ENCODE measurements at places on chromosomes 2 and 18.

DNA sequence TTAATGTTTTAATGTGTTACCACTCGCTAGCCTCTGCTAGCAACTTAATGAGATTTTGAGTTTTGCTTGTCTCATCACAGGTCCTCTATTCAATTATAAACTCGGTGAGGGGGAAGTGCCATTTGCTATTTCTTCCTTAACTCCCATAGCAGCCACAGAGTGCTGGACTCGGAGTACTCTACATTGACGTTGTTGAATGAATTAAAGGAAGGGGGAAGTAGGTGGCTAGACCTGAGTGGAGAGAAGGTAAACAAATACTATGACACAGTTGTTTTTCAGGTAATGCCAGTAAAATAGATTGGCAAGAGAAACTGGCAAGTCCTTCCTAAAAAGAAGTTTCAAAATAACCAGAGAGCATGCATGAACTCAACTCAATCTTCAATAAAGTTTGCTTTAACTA, 339.3 kb downstream of the HRH4 start:
- no peak for DNase-seq

DNA sequence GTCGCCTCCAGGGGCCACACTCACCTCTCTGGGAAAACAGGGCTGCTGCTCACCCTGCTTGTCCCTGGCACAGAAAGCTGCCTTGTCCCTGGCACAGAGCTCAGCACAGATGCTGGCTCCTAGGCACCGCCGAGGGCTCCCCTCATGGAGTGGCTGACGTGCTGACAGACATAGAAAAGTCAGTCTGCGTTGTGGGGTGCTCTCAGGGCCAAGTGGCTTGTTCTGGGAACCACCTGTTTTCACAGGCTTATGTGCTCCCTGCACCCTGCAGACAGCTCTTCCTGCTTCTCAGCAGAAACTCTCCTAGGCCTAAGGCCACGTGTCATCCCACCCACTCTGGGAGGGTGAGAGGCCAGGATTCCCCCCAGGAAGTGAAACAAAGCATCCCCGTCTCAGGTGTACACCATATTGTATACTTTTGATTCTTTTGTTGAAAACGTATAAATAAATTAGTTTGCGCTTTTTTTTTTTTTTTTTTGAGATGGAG, 84.7 kb upstream of the TMEM200C start:
- DNase-seq: no peak

DNA sequence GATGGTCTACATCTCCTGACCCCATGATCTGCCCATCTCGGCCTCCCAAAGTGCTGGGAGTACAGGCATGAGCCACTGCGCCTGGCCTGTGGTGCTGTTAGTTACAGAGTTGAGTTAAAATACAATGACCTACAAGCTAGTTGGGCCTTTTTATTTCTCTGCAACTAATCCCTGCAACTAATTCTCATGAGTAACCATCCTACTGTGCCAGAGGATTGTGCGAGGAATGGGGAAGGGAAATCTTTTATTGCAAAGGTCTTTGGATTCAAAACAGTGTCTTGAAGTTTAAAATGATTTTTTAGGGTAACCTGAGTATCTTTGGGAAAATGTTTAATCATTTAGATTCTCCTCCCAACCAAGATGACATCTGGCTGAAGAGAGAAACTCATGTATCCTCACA, 88.8 kb upstream of the RMDN2 start:
- no peak for DNase-seq

DNA sequence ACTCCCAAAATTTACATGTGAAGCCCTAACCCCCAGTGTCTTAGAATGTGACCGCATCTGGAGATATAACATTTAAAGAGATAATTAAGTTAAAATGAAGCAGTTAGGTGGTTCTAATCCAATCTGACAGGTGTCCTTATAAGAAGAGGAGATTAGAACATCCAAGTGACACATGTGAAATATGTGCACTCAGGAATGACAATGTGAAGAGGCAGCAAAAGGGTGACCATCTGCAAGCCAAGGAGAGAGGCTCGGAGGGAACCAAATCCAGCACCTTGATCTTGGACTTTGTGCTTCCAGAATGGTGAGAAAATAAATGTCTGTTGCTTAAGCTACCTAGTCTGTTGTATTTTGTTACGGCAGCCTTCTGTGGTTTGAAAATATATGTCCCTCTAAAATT, 165.4 kb downstream of the FIGN start:
- no peak for DNase-seq

DNA sequence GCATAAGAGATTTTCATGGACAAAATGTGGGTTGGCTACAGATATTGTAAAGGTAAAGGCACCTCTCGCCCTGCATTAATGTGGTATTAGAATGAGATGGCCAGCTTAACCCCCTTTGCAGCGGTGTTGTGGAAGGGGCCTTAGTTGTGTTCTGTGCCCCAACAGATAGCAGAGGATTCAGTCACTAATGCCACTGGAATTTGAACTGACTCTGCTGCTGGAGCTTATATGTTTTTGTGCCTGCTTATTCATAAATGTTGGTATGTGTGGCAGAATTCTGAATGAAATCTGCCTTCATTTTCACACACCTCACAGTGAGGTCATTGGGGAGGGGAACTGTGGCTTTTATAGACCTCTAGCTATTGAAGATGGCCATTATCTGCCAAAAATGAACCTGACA, 90.7 kb upstream of the ITGA6 start:
- peak; percentile 9 for DNase-seq

DNA sequence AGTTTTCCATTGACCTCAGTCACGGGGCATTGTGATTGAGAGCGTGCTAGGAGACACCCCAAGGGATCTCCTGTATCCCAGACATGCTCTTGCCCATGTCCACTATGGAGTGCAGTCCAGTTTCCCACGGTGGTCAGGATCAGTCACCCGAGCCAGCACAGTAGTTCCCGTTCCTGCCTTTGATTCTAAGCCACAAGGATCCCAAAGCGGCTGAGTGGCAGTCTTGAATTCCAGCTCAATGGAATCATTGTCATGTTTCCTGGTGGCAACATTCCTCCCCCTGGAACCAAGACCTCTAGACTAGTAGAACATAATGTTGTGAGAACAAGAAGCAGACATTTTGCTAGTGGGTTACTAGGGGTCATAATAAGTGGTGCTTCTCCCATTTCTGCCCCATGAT, 154.3 kb downstream of the SEPTIN10 start:
- peak; percentile 87 for DNase-seq

- peak; percentile 62 for DNase-seq
Observed at GRCh38 chr2:223247136-223247535, 195.1 kb downstream of the KCNE4 start.

- no peak for DNase-seq
Observed at GRCh38 chr2:203774760-203775159, 68.3 kb downstream of the CD28 start.

GRCh38 chr2:25029183-25029554, 12.7 kb upstream of the EFR3B start:
- peak; percentile 28 for DNase-seq

GRCh38 chr2:128360711-128361110, 42.0 kb upstream of the HS6ST1 start:
- no peak for DNase-seq

GRCh38 chr2:231161252-231161839, 36.5 kb upstream of the HTR2B start:
- DNase-seq: no peak

DNA sequence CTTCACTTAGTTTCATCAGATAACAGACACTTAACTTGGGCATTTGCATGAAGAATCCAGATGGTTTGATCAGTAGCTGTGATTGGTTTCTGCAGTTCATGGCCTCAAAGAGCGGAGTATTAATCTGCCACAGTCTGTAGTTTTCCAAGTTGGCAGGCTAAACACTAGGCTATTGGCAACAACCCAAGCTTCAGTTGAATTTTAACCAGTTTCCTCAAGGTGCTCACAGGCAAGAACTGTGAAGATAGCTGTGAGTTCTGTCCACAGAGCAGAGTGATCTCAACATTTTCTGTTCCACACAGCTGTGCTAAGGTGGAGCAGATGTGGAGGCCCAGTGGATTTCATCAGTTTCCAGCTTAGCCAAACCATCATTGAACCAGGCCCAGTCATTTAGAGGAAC, 469.5 kb upstream of the LINC00305 start:
- no peak for DNase-seq

DNA sequence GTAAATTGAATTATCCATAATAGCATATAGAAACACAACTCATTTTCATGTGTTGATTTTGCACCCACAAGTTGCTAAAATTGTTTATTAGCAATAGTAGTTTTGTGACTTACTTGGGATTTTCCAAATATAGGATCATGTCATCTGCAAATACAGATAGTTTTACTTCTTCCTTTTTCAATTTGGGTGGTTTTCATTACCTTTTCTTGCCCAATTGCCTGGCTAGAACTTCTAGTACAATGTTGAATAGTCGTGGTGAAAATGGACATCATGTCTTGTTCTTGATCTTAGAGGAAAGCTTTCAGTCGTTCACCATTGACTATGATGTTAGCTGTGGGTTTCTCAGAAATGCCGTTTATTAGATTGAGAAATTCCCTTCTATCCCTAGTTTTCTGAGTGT, 60.2 kb upstream of the TCF7L1 start:
- DNase-seq: no peak

DNA sequence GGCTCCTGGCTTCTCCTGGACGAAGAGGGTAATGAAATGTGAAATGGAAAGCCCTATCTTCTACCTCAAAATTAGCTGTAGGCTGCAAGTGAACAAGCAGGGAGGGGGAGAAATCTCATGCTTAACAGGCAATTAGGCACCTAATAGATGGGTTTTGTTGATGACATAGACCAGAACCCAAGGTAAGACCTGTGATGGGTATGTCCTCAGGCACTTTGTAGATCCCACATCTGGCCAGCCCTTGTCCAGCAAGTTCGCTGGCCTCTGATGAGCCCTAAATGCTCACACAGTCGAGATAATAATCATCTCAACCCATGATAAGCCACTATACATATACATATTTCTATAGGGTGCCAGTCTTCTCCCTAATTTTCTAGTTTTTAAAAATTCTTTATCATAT, 82.6 kb downstream of the MARCO start:
- no peak for DNase-seq

GRCh38 chr2:151275291-151275690, 13.6 kb upstream of the RBM43 start:
- no peak for DNase-seq

DNA sequence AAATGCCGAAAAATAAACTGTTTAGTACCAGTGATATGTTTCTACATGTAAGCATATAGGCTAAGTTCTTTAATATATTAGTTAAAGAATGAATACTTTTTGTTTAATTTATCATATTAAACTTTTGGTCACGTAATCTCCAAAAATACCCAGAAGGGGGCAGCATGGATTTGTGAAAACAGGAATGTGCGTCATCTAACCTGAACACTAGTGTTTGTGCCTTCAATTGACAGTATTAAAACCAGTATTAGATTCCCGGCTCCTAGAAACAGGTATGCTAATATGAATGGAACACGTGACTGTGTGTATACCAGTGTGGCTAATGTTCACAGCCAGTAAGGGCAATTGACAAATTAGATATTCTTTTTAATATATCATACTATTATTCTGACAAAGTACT, 51.8 kb downstream of the WDR7 start:
- DNase-seq: peak; percentile 39

GRCh38 chr2:157501026-157501425, 57.1 kb upstream of the CYTIP start:
- DNase-seq: no peak

DNA sequence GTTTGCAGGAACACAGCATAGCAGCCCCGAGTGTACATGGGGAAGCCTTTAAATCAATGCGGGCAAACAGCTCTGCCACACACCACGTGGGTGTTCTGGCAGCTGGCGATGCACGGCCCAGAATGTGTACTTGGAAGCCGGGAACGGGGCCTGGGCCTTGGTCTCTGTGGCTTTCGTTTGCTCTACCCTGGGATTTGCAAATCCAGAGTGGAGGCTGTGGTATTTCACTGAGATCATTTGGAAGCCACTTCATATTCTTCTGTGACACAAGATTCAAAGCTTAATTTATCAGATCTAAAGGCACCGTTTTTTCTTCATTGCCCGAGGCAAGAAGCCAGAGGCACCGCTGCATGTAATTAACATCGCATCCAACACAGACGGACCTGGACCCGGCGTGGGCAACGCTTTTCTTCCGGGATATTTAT, 246.3 kb upstream of the MYT1L start:
- DNase-seq: no peak

DNA sequence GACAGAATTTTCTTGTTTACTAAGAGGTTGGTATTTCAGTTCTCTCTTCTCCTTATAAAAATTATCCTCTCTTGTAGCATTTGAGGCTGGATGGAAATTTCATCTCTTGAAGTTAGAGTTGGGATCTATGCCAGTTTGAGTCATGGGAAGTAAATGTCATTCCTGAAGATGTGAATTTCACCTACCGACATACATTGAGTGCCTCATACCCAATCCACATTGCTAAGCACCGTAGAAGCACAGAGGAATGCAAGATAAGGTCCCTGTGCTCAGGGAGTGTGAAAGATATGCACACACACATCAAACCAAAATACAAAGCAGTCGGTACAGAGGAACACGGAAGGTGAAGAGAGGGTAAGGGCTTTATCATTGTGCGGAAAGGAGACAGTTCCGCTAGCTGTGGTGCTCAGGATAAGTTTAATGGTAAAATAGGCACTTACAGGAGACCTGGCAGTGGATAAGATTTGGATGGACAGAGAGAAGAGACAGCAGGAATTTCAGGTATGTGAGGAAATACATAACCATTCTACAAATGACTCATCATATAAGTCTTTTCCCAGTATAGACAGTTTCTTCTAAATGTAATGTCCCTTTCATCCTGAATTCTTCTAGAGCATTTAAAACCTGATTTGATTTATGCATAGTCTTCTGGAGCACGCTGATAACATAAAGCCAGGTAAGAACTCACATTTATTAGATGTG, 205.3 kb upstream of the ST6GAL2 start:
- DNase-seq: no peak

DNA sequence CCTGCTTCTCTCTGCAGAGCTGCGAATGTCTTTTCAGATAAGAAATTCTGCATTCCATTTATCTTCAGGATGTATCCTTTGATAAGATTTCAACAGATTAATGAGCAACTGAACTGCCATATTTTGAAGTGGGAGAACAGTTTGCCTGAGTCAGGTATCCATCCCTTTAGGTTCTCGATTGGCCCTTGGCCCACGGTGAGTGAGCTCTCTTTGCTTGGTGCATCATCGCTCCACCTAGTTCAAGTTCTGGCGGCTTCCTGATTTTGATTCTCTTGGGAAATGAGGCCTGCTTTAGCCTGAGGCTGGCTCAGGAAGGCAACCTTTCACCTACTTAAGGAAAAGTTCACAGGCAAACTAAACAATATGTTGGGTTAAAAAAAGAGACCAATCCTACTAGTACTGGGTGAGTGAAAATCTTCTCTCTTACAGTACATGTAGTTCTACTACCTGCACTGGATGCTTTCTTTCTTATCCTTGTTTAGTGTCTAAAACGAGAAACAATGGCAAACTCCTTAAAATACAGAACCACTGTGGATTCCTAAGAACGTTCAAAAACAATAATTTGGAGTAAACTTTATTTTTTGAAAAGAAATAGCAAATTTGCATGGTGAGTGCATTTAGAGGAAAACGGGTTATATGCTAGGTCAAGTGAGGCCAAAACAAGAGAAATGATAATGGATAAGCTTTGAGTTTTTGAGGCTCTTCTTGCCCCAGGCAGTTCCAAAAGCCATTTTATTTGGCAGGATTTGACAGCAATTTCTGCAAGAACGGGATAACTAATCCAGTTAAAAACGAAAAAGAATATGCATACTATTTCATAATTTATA, 837 bp upstream of the ACSL3 start:
- peak; percentile 72 for DNase-seq

Measured in LHCN-M2 (cell line).